Activated T-cell treated with anti-CD3 and anti-CD28 coated beads, Interleukin-2, amount 50 U/mL, for 72 hours (primary cell): ENCODE measurements at places on chromosomes 2 and 18. TPM values are rescaled to one million over a fixed set of nuclear protein-coding genes. Genes with fewer than 3 reads are reported as not detected.
A peak's percentile ranks its signal among the peaks of the same experiment; 100 is the strongest.

- no peak for DNase-seq
Observed at GRCh38 chr2:61334466-61334865, 136.4 kb downstream of the USP34 start.

The RTP5 gene
- total RNA-seq = 0.56 TPM

DNA sequence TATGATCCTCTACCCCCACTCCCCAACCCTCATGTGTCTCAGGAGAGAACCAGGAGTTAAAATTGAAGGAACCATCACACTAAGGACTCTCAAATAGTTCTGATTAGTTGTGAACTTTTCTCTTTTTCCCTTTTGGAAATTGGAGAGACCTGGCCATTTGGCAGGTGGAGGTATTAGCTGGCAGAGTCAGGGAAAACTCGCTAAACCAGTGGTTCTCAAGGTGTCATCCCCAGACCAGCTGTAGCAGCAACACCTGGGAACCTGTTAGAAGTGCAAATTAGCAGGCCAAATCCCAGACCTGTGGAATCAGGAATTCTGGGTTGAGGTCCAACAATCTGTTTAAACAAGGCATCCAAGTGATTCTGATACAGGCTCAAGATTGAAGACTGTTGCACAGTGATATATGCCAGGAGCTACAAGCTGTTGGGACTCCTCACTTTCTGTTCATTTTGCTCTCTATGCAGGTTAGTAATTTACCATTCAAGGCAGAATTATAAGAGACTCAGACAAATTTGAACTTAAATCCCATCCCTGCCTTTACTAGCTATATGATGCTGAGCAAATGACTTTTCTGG, 2.8 kb upstream of the TMEM131 start:
- DNase-seq = no peak

DNA sequence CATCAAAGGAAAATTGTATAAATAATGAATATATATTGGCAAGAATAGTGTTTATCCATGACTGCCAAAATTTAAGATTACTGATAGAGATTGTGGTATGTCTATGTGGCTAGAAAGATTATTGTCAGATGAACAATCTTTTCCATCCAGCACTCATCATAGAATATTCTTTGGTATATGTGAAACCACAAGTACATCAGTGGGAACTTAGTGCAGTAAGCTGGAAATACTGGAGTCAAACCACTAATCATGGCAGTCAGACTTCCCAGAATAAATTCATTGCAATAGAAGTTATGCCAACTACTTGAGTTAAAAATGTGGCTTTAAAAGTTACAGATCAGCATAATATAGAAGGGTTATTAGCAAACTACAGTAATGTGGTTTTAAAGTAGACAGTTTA, 310.3 kb downstream of the GULP1 start:
- DNase-seq = no peak

- DNase-seq = no peak
Observed at GRCh38 chr2:109507217-109507616, 106.5 kb downstream of the SEPTIN10 start.

DNA sequence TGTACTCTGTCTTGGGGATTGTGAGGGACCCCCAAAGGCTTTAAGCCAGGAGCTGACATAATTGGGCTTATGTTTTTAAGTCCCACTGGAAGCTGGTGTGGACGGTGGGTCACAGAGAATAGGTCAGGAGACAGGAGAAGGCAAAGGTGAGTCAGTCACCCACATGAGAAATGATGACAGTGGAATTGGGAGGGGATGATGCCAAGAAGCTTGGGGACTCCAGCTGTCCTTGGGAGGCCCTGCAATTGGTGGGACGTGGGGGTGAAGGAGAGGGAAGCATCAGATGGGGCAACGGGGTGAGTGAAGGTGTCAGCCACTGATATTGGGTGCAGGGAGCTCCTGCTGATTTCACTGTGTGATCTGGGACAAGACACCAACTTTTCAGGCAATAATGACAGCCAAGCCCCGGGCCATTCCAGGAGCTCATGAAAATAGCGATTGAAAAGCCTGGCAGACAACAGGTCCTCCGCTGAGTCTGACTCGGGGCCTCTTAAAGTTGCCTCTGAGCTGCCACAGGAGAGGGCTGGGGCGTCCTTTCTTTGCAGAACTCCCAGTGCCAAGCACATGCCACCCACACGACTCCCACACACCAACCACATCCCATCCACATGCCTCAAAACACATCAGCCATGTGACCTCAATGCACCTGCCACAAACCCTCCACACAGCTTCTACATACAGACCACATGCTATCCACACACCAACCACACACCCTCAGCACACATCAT, 13.4 kb downstream of the TNS1 start:
- no peak for DNase-seq

The ARHGAP28 gene
- total RNA-seq = not detected

The COX7A2L gene
- 157 TPM for total RNA-seq

The HOXD1 gene
- total RNA-seq = not detected

The MGAT4A gene
- 108 TPM for total RNA-seq

- no peak for DNase-seq
Observed at GRCh38 chr2:9745153-9745899, 97.9 kb upstream of the TAF1B start.

The ITPRIPL1 gene
- total RNA-seq = 31.4 TPM

The GAL3ST2 gene
- 0.53 TPM for total RNA-seq

DNA sequence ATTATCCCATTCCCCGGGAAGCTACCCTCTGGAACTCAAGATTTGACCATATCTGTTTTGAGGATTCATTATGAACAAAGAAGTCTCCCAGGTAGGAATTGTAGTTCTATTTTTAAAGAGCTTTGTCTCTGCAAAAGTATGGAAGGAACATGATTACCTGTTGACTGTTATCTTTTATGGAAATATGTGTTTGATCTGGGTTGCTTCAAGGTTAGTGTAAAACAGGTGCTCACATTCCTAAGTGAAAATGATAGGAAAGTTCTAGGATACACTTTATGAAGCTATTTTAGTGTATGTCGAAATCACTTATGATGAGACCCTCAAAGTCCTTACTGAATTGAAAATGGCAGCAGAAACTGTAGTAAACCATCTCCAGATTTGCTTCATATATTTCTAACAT, 149.2 kb downstream of the PTRHD1 start:
- no peak for DNase-seq

- DNase-seq = no peak
Observed at GRCh38 chr2:47086571-47086970, 68.5 kb downstream of the STPG4 start.

The INPP4A gene
- 51.6 TPM for total RNA-seq

The LRRTM4 gene
- not detected for total RNA-seq

DNA sequence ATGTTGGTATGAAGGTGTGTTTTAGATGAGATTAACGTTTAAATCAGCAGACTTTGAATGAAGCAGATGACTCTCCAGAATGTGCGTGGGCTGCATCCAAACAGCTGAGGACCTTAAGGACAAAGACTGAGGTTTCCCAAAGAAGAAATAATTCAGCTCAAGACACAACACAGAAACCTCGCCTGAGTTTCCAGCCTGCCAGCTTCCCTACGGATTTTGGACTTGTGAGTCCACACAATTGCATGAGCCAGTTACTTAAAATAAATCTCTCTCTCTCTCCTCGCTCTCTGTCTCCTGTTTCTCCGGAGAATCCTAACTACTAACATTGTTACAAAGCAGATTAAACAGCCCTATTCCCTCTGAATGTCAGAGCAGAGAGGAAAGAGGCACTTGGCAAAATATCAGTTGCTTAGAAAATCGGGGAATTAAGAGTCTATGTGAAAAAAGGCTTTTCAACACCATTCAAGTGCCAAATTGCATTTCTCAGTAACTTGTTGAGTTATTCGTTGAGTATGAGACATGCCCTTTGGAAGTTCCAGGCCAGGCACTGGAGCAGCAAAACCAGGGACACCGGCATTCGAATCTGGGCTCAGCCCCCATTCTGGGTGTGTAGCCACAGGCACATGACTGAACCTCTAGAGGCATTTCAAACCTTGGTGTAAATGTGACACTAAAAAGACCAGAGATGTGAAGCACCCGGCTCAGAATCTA, 174.6 kb upstream of the PID1 start:
- DNase-seq = no peak

The MZT2B gene
- total RNA-seq = 324 TPM

The SLC5A7 gene
- not detected for total RNA-seq

DNA sequence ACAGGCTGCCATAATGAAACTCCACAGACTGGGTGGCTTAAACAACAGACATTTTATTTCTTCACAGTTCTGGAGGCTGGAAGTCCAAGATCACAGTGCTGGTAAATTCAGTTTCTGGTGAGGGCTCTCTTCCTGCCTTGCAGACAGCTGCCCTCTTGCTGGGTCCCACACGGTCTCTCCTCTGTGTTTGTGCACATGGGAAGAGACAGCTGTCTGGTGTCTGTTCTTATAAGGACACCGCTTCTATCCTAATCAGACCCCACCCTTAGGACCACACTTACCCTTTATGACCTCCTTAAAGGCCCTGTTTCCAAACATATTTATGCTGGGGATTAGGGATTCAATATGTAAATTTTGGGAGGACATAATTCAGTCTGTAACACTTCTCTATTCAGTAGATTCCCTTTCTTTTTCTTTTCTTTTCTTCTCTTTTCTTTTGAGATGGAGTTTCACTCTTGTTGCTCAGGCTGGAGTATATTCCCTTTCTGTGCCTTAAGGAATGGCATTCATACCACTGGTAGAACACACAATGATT, 18.9 kb downstream of the CTIF start:
- DNase-seq = no peak

- no peak for DNase-seq
Observed at GRCh38 chr2:7844414-7844965, 837.4 kb upstream of the ID2 start.

The ALK gene
- total RNA-seq = 0.25 TPM

GRCh38 chr2:86199834-86200177, 549 bp downstream of the MRPL35 start:
- DNase-seq = no peak

The KCNK3 gene
- not detected for total RNA-seq

- no peak for DNase-seq
Observed at GRCh38 chr18:12278215-12278671, 24.1 kb downstream of the CIDEA start.

GRCh38 chr18:31430072-31430471, 17.5 kb upstream of the DSG3 start:
- DNase-seq = no peak

The FSIP2 gene
- total RNA-seq = 0.19 TPM

GRCh38 chr2:157839162-157839801, 36.8 kb downstream of the ACVR1 start:
- DNase-seq = no peak

DNA sequence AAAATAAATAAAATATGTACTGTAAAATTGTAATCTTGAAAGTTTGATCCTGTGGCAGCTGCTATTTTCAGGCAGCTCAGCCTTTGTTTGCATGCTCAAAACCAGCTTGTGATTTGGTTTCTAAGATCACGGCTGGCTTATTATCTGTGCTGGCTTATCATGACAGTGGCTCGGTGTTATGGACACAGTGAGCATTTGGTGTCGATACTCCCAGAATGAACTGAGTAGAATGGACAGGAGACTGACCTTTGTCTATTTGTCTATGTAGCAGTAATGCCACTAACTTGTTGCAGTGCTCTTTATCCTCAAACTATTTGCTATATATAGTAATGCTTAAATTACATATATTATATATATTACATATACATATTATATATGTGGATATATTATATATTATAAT, 58.8 kb downstream of the NEDD4L start:
- no peak for DNase-seq

The SH3RF3 gene
- 1.2 TPM for total RNA-seq

DNA sequence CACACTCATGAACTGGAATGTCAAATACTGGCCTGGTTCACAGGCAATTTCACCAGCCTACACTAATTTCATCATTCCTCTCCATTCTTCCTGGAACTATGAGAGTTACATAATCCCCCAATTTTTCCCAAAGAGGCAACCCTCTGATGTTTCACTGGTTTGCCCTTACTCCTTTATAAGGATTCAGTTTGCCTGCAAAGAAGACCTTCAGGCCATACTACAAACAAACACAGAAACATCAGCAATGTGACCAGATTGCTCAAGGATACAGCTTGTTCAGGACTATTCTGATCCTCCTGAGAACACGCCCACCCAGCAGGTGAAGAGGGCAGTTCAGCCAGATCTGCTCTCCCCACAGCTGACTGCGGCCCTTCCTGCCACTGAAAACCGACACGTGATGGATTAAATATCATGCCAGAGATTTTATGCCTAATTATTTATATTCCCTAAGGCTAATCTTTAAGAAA, 215.5 kb downstream of the ETAA1 start:
- no peak for DNase-seq

- DNase-seq = no peak
Observed at GRCh38 chr2:202577250-202578183, 57.3 kb upstream of the FAM117B start.

The IRS1 gene
- 4.6 TPM for total RNA-seq

The CACNB4 gene
- total RNA-seq = 0.56 TPM

The PROKR1 gene
- not detected for total RNA-seq

- DNase-seq = no peak
Observed at GRCh38 chr2:34849827-34850226, 1250.7 kb upstream of the FAM98A start.

The MEP1B gene
- not detected for total RNA-seq

- DNase-seq = peak; percentile 58
Observed at GRCh38 chr2:54579682-54580620, 123.8 kb downstream of the SPTBN1 start.

DNA sequence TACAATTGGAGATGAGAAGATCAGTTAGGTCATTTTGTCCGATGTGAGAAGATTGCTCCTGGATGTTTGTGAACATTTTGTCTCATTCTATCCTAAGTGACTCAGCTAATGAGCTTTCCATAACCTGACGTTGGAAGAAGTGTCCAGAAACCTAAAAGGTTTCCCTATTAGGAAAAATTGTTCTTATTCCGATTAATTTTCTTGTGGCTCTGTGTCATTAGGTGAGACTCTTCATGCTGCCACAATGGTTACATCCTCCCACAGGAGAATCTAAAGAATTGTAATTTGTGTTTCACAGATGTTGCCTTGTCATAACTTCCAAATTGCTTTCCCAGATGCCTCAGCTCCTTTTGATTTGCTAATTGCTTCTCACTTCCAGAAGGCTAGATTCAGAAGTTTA, 261.0 kb upstream of the APCDD1 start:
- no peak for DNase-seq

GRCh38 chr2:134716721-134717243, 2.0 kb downstream of the TMEM163 start:
- no peak for DNase-seq

The NPAS2 gene
- 8.4 TPM for total RNA-seq

The EVX2 gene
- total RNA-seq = not detected

DNA sequence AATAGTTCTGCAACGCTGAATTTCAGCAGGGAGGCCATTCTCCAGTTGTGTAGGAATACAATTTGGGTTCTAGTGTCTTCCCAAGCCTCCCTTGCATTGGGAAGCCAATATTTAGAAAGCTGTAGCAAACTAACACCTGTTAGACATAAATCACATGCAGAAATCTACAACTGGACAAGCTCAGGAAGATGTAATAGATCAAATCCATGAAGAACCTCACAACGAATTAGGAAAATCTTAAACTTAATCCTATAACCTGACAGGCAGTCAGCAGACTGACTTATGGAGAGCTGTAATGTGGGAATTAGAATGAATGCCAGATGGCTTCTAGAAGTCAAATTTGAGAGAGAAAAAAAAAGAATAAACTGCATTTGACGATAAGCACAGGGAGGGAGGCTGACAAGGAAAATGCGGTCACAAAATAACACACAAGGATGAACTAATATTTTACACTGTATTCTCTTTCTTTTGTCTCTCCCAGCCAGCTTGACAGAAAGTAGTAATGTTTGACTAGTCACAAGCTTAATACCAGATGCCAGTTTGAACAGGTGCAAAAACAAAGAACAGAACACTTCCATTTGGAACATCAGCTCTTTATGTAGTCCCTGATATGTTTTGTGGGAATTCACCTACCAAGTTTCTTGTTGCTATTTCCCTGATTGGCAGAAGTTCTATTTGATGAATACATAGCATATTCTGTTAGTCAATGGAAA, 50.8 kb upstream of the FANCL start:
- no peak for DNase-seq

- no peak for DNase-seq
Observed at GRCh38 chr2:152410165-152410597, 75.2 kb downstream of the FMNL2 start.
